Caco-2 (cell line): ENCODE measurements at places on chromosomes 1 and 21. TPM values are rescaled to one million over a fixed set of nuclear protein-coding genes. Genes with fewer than 3 reads are reported as not detected.

DNA sequence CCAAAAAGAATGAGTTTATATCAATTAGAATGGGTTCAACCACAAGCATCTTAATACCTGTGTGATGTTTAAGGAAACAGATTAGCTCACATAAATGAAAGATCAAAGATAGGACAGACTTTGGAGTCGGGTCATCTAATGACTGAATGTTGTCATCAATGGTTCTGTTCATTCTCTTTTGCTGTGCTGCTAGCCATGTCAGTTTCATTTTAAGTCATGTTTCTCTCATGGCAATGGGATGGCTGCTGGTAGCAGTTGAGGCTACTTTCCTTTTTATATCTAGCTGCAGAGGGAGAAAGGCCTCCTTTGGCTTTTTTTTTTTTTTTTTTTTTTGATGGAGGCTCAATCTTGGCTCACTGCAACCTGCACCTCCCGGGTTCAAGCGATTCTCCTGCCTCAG lies 86.9 kb upstream of the SPAG17 start:
- no peak for DNase-seq

Gene TDRD5
- 0.52 and 0.72 TPM in 2 replicates for total RNA-seq

Gene B3GALT5
- total RNA-seq, result 0.18 and 0.39 TPM in 2 replicates

Gene TIE1
- not detected in 2 replicates for total RNA-seq
